Fibroblast of skin of left biceps (primary cell): ENCODE measurements at places on chromosomes 12 and 14.

- DNase-seq, result no peak
Observed at GRCh38 chr12:16467272-16467671, 119.8 kb downstream of the MGST1 start.

DNA sequence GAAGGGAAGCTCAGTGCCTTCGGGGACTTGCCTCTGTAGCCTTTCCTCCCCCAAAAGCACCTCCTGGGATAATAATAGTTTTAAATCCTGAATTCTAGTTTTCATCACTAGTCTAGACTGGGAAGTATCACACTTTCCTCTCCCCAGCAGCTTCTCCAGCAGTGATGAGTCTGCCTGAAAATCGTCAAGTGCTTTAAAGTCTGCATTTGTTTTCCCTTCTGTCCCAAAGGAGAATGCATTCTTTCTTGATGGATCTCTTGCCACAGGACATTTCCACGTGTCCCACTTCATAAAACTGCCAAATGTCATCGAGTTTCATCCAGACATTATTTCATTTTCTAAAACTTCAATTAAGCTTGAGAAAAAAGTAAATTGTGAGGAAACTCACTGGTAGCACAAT, 15.0 kb downstream of the CSRP2 start:
- DNase-seq, result peak; percentile 84

DNA sequence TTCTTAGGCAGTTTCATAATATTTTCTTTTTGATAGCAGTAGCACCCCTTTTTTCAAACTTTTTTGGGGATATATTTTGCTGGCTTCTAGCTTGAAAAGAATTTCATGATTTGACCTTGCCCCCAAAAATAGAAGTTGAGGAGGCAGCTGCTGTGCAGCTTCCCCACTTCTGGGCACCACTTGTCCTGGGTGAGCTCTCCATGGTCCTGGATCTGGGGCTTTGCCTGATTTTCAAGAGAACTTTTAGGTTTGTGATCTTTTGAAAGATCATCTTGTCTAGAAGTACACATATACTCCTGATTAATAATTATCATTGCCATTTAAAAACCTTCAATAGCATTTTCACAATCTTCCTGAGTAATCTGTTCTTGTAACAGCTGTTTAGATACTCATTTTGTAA, 271.6 kb downstream of the NPAS3 start:
- DNase-seq, result no peak

GRCh38 chr12:81644503-81644902, 114.6 kb downstream of the PPFIA2 start:
- DNase-seq, result peak; percentile 3

GRCh38 chr14:75643985-75644384, 16.7 kb downstream of the ERG28 start:
- DNase-seq, result no peak

GRCh38 chr14:41607966-41608663, 1.4 kb downstream of the LRFN5 start:
- DNase-seq, result no peak

GRCh38 chr12:97560786-97561618, 98.4 kb downstream of the RMST start:
- DNase-seq, result no peak

DNA sequence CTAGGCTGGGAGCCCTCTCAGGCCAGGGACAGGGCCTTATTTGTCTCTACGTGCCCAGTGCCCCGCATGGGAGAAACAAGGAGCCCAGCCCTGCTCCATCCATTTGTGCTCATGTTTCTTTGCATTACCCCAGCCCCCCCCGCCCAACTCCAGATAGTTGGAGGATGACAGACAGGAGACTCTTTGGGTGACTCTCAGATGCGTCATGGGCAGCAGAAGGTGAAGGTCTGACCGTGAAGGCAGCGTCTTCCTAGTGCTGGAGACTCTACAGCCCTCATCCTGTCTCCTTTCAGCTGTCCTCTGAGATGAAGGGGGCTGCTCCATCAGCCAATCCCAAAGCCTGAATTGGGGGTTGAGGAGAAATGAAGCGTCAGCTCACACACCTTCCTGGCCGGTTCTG, 283 bp upstream of the PSMB11 start:
- DNase-seq, result no peak

DNA sequence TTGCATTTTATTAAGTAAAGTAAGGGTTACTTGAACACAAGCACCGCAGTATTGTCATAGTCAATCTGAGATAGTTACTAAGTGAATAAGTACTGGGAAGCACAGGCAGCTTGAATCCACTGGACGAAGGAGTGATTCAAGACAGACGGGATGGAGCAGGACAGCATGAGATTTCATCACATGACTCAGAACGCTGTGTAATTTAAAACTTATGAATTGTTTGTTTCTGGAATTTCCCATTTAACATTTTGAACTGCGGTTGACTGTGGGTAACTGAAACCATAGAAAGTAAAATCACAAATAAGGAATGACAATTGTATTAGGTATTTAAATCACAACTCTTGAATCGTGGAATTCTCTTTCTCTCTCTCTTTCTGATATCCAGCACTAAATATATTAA, 1630.4 kb upstream of the SEL1L start:
- DNase-seq, result peak; percentile 71

DNA sequence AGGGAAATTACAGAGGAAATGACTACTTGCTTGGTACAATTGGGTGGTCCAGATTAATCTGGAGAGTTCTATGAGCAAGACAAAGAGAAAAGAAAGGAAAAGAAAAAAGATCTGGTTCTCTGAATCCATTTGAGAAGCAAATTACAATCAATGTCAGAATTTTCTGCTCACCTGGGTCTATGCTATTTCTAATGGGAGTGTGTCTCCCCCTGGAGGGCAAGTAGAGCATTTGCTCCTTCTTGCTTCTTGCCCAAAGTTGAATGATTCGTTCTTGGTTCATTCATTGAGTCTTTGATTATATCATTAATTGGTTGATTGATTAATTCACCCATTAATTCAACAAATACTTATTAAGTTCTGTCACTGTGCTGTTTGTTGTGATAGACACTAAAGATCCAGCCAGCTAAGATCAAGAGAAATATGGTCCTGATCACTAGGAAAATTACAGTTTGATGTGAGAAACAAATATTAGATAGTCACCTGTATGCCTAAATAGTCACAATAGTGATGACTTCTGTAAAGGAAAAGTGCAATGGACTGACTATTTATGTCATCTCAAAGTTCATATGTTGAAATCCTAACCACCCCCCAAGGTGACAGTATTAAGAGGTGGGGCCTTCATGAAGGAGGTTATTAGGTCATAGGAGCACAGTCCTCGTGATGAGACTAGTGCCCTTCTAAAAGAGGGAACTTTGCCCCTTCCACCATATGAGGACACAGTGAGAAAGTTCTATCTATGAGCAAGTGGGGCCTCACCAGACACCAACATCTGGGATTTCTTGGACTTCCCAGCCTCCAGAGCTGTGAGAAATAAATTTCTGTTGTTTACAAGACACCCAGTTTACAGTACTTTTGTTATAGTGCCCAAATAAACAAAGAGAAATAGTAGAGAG, 8.0 kb upstream of the ASB8 start:
- DNase-seq, result no peak

DNA sequence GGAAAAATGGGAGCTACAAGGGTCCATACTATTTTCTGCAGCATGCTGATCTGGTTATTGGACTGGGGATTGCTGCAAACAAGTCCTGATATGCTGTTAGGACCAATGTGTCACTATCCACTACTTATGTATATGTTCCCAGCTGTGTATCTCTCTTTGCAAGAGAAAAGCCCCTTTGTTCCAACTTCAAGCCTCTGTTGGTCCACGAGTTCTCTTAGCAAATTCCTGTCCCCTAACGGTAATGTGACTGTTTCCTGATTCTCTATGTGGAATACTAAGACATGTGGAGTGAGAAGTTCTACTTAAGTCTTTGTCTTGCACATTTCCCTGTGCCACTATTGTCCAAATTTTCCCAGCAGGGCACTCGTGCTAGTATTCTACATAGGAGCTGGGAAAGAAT, 557.7 kb downstream of the FSCB start:
- no peak for DNase-seq

- no peak for DNase-seq
Observed at GRCh38 chr12:102800565-102800964, 116.5 kb downstream of the PAH start.

DNA sequence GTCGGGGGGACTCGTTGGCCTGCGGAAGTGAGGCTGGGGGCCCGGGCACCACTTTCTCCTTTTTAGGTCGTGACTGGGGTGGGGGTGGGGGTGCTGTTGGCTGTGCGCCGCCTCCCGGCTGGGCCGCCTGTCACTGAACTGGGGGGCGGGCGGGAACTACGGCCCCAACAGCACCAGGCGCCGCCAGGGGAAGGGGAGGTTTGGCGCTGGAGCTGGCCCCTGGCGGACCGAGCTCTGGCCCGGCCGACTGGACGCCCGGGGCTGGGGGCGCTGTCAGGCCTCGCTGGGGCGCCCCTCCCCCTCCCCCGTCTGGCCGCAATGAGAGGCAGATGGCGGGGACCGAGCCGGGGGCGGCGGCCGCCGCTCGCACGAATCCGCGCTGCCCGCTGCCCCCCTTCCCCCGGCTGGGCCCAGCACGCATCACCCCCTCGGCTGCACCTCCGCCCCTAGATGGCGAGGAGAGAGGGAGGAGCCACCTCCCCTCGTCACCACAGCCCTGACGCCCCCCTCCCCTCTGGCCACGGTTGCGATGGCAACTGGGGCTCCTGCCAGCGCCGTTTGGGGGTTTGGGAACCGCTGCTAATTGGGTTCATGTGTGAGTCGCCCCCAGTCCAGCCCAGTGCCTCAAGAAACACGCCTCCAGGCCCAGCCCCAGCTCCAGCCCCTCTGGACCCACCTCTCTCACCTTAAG, 723 bp downstream of the NFATC4 start:
- peak; percentile 88 for DNase-seq

GRCh38 chr14:31449971-31450610, 7.2 kb downstream of the DTD2 start:
- DNase-seq, result no peak

- no peak for DNase-seq
Observed at GRCh38 chr12:124240493-124240892, 54.4 kb upstream of the RFLNA start.

- no peak for DNase-seq
Observed at GRCh38 chr12:77645966-77646598, 184.6 kb upstream of the NAV3 start.

DNA sequence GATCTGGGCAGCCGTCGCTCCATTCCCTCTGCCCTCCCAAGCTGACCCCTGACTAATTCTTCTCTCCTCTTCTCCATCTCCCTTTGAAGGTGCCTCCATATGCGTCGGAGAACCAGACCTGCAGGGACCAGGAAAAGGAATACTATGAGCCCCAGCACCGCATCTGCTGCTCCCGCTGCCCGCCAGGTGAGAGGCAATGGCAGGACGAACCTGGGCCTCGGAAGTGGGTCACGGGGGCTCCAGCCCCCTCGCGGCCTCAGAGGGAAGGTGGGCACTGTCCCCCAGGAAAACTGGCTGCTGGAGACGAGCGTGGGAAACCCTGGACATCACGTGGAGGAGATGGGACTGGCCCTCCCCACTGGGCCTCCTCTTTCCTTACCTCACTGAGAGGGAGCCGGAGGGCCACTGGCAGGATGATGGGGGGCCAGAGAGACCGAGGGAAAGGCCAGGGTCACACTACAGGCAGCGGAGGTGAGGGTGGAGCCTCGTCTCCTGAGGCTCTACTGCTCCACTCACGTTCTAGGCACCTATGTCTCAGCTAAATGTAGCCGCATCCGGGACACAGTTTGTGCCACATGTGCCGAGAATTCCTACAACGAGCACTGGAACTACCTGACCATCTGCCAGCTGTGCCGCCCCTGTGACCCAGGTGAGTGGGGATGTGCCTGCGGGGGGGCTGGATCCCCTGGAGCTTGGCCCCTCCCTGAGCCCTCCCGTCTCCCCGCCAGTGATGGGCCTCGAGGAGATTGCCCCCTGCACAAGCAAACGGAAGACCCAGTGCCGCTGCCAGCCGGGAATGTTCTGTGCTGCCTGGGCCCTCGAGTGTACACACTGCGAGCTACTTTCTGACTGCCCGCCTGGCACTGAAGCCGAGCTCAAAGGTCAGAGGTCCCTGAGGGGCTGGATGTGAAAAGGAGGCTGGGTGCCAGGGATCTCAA, 806 bp downstream of the LTBR start:
- no peak for DNase-seq

DNA sequence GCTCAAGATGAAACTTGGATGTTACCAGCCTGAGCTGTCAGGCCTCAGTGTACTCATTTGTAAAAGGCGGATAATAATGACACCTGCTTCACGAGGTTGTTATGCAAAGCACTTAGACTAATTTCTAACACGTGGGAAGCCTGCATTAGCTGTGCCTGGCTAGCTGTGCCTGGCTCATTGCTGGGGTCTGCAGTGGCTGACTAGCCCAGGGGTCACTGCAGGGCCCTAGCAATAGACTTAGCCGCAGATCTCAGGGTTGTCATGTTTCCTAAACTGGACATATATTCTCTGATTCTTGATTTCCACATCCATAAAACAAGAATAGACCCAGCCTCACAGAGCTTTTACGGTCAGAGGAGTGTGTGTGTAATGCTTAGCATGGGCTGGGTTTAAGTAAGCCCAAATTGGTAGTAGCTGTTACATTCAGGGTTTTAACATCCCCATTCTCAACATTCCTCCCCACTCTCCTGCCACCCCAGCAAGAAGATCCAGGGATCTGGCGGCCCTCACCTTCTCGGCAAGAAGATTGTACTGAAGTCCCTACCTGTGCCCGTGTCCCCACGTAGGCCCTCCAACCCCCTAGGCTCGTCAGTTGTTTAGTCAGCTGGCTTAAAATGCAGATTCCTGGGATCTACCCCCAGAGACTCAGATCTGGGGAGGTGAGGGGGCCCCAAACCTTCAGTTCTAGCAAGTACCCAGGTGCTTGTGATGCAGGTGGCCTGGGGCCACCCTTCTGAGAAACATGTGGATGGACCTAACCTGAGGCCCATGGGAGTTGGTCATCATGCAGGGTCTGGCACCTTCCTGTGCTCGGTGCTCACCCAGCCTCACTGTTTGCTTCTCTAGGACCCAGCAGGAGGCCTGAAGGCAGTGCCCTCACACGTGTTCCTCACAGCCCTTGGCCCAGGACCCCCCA, 8.6 kb downstream of the NR4A1 start:
- no peak for DNase-seq

- no peak for DNase-seq
Observed at GRCh38 chr12:91617818-91618217, 435.2 kb upstream of the DCN start.

DNA sequence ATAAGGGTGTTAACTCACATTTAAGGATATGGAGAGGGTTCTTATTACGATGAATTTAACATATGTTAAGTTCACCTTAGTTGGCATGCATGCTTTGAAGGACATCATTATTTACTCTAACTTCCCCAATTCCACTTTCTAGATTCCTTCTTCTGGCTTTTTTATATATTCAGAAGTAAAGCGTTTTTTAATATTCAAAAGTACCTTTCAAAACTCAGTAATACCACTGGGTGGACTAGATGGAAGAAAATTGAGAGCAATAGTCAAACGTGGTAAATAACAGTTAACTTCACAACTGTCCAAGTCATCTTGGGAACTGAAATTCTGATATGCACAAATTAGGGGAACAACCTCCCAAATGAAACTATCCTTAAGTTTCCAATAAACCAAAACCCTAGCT, 9.1 kb downstream of the SINHCAF start:
- no peak for DNase-seq

- DNase-seq, result no peak
Observed at GRCh38 chr12:98422812-98423211, 92.6 kb upstream of the TMPO start.

GRCh38 chr14:21868442-21869046, 194.9 kb upstream of the OR4E1 start:
- no peak for DNase-seq
